HCT116 (cell line): ENCODE measurements at places on chromosomes 7 and 10.

- no peak for DNase-seq
Observed at GRCh38 chr10:93719901-93720300, 17.5 kb upstream of the FRA10AC1 start.

DNA sequence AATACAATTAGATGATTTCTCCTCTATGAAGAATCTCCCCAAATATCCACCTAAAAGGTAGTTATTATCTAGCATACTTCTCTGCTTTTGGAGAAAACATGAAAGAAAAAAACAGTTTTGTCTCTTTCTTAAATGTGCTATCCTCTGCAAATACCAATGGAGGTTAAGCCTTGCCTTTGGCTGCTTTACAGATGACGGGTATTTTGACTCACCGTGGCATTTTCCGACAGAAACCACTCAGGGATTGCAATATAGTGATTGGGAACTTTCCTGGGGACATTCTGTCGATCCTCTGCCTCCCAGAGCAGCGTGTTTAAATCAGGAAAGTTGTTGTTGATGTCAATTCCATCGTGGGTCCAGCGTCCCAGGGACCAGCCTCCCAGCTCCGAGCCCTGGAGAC is 100.6 kb downstream of the GPR26 start:
- no peak for DNase-seq

GRCh38 chr10:78910886-78911285 is 157.9 kb upstream of the ZMIZ1 start:
- DNase-seq, result no peak

DNA sequence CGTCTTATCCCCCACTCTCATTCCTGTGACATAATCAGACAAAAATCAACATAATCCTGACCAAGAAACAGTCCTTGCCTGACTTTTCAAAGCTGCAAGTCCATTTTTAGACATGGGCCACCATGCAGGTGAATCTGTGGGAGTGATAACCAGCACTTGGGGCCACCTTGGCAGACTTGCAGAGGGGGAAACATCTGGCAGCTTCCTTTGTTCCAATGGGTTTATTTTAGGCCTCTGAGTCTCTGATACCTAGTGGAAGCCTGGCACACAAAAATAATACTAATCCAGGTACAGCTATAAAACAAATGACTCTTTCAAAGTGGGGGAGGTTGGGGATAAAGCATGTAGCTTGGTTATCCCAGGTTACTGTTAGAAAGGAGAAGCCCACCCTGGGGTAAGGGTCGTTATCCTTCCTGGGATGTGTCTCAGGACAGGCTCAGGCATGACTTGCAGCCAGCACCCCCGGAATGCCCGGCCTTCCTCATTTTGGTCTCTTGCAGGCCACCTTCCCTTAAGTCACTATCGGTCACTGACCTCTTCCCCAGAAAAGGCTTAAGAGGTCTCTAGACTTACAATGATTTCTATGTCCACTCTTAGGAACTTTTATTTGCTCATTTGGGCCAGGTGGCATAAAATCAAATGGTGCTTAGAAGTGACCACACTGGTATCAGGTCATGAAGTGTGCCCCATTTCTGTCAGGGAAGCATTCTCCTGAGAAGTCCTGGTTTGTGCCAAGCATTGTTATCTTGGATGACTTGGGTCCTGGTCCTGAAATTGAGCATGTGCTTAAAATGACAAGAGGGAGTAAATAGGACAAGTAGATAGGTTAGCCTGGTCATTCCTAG is 37.6 kb downstream of the EEPD1 start:
- DNase-seq, result no peak

DNA sequence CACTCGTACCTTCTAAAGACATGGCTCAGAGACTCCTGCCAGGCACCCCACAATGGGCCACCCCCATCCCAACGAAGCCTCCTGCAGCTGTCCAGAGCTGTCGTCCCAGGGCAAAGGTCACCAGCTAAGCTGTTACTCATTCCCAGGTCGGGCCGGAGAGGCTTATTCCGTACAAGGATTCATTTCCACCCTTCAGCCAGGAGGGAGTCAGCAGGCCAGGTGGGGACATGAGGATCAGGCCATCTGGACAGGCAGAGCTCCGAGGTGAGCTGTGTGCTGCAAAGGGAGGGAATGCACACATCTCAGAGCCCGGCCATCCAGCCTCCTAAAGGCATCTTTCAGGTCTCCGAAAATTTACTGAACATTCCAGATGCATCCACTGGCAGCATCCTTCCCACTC is 63.9 kb upstream of the NANOS1 start:
- no peak for DNase-seq

GRCh38 chr7:113768387-113768786 is 150.4 kb downstream of the PPP1R3A start:
- no peak for DNase-seq
